ENCODE measurements at places on chromosomes 7 and 10. TPM values are rescaled to one million over a fixed set of nuclear protein-coding genes. Genes with fewer than 3 reads are reported as not detected.
A peak's percentile ranks its signal among the peaks of the same experiment; 100 is the strongest.

DNA sequence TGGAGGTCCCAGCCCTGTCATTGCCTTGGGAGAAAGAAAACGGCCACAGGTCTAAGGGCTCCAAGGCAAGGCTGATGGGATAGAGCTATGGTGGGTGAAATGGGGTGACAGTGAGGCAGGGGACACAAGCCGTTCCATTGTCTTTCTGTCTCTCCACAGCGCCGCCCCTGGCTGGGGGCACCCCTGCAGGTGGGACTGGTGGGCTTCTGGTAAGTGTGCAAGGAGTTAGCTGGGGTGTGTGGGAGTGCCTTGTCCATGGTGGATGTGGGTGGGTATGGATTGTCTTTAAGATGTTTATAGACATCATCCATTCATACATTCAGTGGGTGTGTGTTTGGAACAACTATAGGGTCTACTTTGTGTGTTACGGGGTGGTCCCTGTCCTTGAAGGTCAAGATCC is 7.5 kb downstream of the SFXN3 start:
- no peak overlapping the region for H3K27ac ChIP-seq
- peaks cover 20% of the 10 kb centered on the region for H3K4me1 ChIP-seq
- no peak overlapping the region for H3K4me3 ChIP-seq
- peak; percentile 40 for DNase-seq
- peaks cover 11% of the 10 kb centered on the region for H3K27me3 ChIP-seq
- peaks cover 23% of the 10 kb centered on the region for H3K36me3 ChIP-seq

DNA sequence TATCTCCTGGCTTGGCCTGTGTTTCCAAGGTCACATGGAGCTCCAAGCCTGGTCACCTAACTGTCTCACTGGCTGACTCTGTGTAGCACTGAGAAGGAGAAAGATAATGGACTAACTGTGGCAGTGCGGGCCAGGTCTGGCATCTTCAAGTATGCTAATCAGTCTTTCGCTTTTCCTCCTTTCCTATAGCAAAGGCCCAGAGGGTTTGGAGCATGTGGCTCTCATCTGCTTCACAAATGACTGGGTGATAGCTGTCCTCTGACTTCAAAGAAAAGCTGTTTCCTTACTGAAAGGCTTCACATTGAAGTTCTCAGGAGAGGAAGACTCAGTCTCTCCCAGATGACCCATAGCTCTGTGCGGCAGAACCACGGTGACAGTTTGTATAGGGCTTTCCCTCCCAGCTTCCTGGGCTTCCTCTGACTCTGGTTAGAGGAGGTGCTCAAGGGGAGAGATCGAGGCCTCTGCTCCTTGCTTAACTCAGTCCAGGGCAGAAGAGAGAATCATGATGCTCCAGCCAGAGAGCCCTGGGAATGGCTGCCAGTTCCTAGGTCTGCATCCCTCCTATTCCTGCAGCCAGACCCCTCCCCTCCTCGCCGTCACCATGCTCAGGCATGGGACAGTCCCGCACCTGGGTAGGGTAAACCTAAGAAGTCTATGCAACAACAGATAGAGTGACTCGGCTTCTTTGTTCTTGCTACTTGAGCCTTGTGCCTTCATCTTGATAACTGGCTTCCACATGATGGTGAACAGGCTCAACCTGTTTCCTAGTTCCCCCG is 72.3 kb downstream of the CCDC71L start:
- peaks cover 34% of the 10 kb centered on the region for H3K4me1 ChIP-seq
- H3K27ac ChIP-seq, result no peak overlapping the region
- no peak overlapping the region for H3K4me3 ChIP-seq
- no peak for DNase-seq
- peaks cover 3% of the 10 kb centered on the region for H3K27me3 ChIP-seq

DNA sequence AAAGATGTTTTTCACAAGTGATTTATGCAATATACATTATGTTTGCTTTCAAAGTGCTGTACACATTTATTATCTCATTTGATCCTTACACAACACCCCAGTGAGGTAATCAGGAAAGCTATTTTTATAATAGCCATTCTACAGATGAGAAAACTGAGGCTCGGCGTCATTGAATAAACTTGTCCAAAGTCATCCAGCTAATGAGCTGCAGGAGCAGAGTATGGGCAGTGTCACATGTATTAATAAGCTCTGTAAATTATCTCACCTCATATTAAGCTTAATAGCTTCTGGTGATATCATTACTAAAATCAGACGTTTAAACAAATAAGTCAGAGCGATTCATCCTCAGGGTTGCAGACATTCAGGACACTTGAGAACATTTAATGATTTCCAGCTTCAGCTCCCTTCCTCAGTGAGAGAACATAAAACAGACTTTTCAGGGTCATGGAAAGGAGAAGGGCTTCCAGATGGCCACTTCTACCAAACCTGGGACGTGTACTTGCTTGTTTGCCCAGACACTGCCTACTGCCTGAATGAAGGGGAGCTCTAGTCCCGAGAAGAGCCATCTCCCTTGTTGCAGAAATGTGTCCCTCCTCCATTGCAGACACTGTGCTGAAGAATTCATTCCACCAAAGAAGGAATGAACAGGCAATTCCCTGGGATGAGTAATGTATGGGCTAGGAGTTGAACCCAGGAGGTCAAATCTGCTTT is 20.5 kb upstream of the FZD1 start:
- H3K4me3 ChIP-seq, result no peak overlapping the region
- H3K4me1 ChIP-seq, result peaks cover 24% of the 10 kb centered on the region
- H3K27ac ChIP-seq, result no peak overlapping the region
- no peak for DNase-seq
- no peaks in the 10 kb centered on the region for H3K27me3 ChIP-seq
- H3K36me3 ChIP-seq, result no peaks in the 10 kb centered on the region

- H3K27me3 ChIP-seq, result peaks cover 12% of the 10 kb centered on the region
- DNase-seq, result no peak
- H3K36me3 ChIP-seq, result peaks cover 35% of the 10 kb centered on the region
These were observed 944 bp downstream of the RHBDD2 start for GRCh38 chr7:75879771-75880184.

DNA sequence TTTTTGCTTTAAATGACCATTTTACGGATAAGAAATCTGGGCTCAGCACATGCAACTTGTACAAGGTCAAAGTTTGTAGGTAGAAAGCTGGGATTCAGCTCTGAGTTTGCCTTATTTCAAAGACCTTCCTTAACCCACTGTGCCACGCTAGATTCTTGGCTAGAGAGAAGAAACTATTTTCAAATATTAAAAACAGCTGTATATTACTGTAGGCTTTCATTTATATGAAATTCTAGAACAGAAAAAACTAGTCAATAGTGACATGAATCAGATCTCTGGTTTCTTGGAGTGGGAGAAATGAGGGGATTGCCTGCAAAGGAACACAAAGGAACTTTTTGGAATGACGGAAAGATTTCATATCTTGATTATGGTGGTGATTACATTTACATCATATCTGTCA is 53.0 kb upstream of the C1GALT1 start:
- H3K27ac ChIP-seq, result no peak overlapping the region
- H3K36me3 ChIP-seq, result no peaks in the 10 kb centered on the region
- DNase-seq, result no peak
- H3K27me3 ChIP-seq, result peaks cover 2% of the 10 kb centered on the region
- H3K4me3 ChIP-seq, result no peak overlapping the region

DNA sequence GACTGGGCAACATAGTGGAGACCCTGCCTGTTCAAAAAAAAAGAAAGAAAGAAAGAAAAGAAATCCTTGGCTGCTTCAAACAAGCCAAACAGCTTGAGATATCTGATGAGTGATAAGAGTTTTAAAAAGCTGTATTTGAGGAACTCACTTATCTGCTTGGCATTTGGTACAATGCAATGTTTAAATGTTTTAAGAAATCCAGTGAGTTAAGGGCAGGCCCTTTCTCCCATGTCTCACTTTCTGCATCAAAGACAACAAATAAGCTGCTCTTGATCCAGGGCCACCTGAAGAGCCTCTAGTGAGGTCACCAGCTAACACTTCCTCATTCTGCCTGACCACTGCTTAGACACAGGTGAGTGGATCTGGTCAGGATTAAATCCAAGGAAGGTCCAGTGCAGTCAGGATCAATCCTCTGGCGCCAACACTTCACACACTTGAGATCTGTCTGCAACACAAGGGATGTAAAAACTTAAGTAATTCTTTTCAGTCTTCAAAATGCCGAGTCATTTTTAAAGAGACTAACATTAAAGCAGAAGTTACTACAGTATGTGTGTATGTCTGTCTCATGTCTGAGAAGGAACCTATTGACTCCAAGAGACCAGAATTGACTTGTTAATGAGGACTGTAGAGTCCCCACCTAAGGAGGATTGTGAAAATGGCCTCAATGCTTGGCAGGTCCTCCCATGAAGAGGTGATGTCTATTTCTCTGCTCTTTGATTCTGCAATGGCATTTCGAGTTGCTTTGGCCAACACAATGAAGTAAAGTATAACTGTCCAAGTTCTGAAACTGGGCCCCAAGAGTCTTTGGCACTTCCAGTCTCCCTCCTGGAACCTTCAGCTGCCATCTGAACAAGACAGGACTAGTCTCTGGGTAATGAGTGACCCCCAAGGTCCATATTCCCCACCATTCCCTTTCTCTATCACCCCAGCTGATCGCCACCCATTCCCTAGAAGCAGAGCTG is 43.1 kb downstream of the CREB3L2 start:
- peaks cover 4% of the 10 kb centered on the region for H3K27me3 ChIP-seq
- H3K4me1 ChIP-seq, result peaks cover 31% of the 10 kb centered on the region
- no peak overlapping the region for H3K27ac ChIP-seq
- H3K36me3 ChIP-seq, result peaks cover 9% of the 10 kb centered on the region
- no peak for DNase-seq
- no peak overlapping the region for H3K4me3 ChIP-seq

- peaks cover 9% of the 10 kb centered on the region for H3K27me3 ChIP-seq
- peaks cover 42% of the 10 kb centered on the region for H3K36me3 ChIP-seq
- H3K27ac ChIP-seq, result no peak overlapping the region
- no peak for DNase-seq
These were observed 219.8 kb upstream of the FRMD4A start for GRCh38 chr10:14550471-14550981.

DNA sequence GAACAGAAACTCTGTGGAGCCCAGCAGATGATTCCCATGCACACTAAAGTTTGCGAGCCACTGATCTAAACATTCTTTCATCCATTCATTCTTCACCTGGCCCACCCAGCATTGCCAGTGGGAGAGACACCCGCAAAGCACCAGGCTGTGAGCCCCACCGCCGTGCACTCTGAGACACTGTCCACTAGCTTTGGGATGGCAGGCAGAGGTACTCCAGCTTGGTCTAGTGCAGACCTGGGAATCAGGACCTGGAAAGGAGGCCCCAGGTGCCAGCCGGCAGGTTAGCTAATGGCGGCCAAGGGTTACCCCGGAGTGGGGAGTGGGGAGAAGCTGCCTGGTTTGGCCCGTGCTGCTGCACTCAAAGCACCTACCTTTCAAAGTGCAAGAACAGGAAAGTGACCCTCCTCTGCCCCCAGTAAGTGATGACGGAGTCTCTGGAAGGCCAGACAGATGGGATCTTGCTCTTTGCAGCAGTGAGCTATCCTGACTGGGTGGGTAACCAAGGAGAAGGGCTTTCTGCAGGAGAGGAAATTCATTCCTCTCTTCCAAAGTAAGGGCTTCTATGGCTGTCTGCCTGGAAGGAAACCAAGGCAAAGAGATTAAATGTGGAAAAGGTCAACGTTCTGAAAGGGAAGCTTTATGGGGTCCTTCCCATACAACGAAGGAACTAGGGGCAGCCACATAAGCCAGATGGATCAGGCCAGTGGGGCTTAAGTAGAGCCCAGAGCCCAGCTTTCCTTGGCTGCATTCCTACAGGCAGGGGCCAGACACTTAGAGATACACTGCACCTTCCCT is 74.2 kb upstream of the LRRC4 start:
- no peak overlapping the region for H3K4me3 ChIP-seq
- H3K4me1 ChIP-seq, result peaks cover 32% of the 10 kb centered on the region
- peaks cover 41% of the 10 kb centered on the region for H3K27me3 ChIP-seq
- peaks cover 8% of the 10 kb centered on the region for H3K36me3 ChIP-seq
- no peak overlapping the region for H3K27ac ChIP-seq

DNA sequence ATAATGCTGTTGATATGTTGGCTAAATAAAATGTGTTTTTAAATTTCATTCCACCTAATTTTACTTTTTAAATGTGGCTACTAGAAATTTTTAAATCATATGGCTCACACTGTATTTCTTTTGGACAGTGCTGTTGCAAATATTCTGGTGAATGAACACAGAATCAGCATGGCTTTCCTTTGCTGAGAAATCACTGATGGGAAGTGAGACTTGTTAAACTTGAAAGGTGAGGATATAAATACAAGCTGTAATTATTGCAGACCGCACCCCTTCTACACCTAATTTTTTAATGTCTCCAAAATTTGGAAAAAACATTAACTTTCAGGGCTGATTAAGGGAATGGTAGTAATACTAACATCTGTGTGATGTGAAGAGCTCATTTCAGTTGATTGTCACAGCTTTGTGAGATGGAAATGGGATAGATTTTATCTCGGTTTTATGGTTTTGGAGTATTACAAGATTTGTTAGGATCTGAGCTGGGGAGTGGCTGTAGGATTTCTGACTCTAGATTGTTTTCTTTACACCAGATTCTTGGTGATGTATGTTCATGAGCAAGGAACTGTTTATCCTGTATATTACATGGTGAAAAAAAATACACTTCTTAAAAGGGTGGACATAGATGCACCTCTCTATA is 1.3 kb downstream of the MIOS start:
- H3K27me3 ChIP-seq, result peaks cover 5% of the 10 kb centered on the region
- no peak for DNase-seq
- peak overlapping the region; percentile 94 for H3K4me3 ChIP-seq
- peaks cover 23% of the 10 kb centered on the region for H3K4me1 ChIP-seq

Gene PTPN20
- 0.97 TPM for total RNA-seq

Gene PRSS37
- total RNA-seq, result not detected

Gene SMC3
- 36.2 TPM for total RNA-seq

Gene CALML3
- not detected for total RNA-seq

DNA sequence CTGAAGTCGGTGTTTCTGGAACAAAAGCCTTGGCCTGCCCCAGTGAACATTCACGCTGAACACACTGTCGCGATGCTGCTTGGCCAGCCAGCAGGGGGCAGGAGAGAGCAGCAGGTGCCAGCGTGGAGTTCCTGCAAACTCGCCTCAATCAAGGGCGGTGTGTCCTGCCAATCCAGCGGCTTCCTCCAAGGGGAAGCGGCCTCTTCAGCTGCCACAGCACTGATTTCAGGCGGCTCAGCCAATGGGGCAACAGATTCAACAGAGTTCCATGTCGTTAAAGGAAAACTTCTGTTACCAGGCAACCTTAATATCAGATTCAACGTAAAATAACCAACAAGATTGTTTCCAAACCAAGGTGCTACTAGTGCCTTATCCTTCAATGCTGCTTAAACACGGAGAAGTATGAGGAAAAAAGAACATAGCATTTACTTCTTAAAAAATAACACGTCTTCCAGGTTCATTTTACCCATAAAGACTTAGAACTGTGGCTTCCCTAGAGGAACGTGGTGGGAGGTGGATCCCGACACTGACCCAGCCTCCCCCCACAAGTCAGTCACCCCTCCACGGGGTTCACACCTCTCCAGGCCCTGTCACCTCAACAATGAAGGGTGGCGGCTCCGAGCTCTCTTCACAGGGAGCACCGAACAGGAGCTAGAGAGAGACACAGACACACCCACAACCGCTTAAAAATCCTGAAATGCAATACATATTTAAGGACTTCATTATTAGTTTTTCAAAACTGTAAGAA is 178.2 kb downstream of the DIP2C start:
- H3K27me3 ChIP-seq, result peaks cover 3% of the 10 kb centered on the region
- H3K36me3 ChIP-seq, result peaks cover 7% of the 10 kb centered on the region
- peaks cover 15% of the 10 kb centered on the region for H3K4me1 ChIP-seq
- peak overlapping the region; percentile 88 for H3K27ac ChIP-seq

Gene MBL2
- not detected for total RNA-seq

GRCh38 chr10:88064608-88065382 is 201.4 kb downstream of the PTEN start:
- H3K27me3 ChIP-seq, result peaks cover 8% of the 10 kb centered on the region
- no peak overlapping the region for H3K27ac ChIP-seq
- DNase-seq, result no peak
- H3K36me3 ChIP-seq, result peaks cover 5% of the 10 kb centered on the region
- H3K4me1 ChIP-seq, result peaks cover 48% of the 10 kb centered on the region

Data from endothelial cell (in vitro differentiated cells).